ENCODE measurements at places on chromosomes 4 and X.

GRCh38 chr4:89582756-89583505 is 254.0 kb downstream of the SNCA start:
- no peak for DNase-seq

DNA sequence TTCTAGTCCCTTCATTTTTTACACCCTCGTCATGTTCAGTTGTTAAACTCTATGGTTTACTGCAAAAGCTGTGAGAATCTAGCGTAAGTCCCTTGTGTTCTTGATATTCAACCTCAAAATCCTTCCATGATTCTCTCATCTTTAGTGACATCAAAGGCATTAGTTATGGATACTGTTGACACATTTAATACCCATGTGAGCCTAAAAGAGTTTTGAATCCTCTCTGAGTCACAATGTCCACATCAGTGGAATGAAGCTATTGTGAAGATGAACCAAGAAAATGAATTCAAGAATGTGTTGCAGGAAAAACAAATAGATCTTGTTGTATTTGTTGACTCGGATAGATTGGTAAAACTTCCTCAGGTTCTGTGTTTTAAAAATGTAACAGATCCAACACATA is 394.7 kb upstream of the ATOH1 start:
- no peak for DNase-seq

DNA sequence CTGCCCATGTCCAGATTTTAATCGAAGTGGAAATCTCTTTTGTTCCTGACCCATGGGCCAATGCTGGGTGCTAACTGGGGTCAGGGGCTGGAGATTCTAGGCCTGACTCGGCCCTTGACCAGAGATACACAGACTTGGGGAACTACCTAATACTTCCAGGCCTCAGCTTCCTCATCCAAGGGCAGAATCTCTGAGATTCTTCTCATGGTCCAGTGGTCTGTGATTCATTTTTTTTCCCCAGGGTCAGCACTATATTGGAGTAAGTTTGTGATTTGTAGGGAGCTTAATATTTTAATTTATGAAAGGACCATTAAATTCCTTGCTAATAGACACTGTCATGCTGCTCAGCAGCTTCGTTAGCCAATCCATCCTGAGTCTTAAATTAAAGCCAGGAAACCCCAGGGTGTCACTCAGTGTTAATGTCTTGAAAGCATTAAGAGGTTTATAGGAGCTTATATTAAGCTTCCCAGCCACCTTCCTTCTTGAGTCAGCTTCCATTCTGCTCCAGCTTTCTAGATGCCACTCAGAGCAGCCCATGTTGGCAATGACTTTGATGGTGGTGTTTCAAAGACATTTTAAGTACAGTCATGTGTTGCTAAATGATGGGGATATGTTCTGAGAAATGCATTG is 27.0 kb upstream of the PROM1 start:
- no peak for DNase-seq

GRCh38 chr4:43244688-43245382 is 352.3 kb downstream of the GRXCR1 start:
- DNase-seq: no peak

DNA sequence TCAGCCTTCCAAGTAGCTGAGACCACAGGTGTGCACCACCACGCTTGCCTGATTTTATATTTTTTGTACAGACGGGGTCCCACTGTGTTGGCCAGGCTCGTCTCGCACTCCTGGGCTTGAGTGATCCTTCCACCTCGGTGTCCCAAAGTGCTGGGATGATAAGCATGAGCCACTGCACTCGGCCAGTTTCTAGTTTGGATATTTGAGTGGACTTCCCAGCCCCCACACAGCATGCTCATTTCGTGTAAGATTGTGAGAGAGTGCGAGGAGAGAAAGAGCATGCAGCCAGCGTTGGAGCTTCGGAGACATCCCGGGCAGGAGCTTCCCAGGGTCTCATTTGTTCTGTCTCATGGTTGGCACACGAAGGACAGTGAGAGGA is 31.8 kb downstream of the ARSD start:
- DNase-seq: no peak

GRCh38 chrX:126994032-126994600 is 174.6 kb downstream of the PRR32 start:
- no peak for DNase-seq

DNA sequence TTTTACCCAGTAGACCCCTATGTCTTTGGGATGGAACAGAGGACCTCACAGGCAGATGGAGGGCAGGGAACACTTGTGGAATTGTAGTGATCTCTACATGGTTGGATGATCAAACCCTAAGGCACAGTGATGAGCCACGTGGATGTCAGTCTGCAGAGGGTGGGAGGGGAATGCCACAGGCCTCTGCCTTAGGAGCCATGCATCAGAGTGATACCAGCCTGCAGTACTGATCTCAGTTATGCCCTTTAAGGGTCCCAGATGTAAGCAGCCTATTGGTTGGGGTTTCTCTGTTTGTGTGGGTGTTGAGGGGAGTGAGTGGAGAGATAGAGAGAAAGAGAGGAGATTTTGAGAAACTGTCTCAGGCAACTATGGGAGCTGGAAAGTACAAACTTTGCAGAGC is 39.9 kb upstream of the XAGE1B start:
- DNase-seq: no peak

GRCh38 chr4:185520119-185520518 is 15.2 kb downstream of the PDLIM3 start:
- DNase-seq: no peak

- no peak for DNase-seq
These were observed 59.3 kb upstream of the UCP1 start for GRCh38 chr4:140628016-140628415.

Data from SIG-M5 (cell line).